Immature natural killer cell (primary cell): ENCODE measurements at places on chromosomes 6 and 20. TPM values are rescaled to one million over a fixed set of nuclear protein-coding genes. Genes with fewer than 3 reads are reported as not detected.

DNA sequence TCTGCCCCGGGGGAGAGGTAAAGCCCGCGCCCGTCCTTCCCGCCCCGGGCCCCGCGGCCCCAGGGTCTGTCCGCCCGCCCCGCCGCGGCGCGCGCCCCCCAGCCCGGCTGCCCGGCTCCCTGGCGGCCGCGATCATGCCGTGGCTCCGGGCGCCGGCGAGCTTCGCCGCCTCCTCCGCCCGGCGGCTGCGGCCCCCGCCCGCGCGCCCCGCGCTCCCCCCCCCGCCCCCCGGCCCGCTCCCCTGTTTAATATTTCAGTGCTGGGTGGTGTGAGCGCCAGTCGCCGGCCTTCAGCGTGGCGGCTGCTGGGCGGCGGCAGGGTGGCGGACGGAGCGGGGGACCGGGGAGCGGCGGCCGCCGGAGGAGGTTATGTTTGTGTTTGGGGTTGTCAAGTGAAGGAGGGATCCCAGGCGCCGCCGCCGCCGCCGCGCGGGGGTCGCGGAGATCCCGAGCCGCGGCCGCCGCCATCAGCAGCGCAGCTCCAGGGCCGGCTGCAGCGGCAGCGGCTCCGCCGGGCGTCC, at the start of gene HIVEP1:
HIVEP1 (plus strand) TSS at position 275 of the 520 bp plus-strand sequence. CDS start 3,317 bp downstream, outside the sequence.
- no peak for DNase-seq

DNA sequence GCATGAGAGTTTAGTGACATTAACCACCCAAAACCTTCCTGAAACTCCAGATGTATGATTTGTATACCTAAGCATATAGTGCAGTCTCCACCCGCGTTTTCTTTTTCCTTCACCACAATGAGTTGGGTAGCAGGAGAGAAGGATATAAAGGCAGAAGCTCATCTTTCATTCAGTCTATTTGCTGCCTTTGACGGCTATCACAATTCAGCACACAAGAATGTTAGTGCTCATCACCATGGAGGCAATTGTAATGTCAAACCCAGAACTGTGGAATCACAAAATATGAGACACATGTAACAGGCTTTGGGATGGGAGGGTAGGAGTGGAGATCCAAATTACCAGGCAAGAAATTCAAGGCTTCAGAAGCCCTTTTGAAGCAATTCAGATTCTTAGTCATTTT, 17.6 kb downstream of the ZHX3 start:
- DNase-seq = no peak

GRCh38 chr20:9884666-9885065, 45.8 kb upstream of the PAK5 start:
- DNase-seq = no peak

GRCh38 chr20:19916531-19917485, 100.4 kb upstream of the NAA20 start:
- no peak for DNase-seq

SMPDL3A gene
- not detected for polyA plus RNA-seq

- no peak for DNase-seq
Observed at GRCh38 chr6:163599136-163599535, 184.6 kb downstream of the QKI start.

DNA sequence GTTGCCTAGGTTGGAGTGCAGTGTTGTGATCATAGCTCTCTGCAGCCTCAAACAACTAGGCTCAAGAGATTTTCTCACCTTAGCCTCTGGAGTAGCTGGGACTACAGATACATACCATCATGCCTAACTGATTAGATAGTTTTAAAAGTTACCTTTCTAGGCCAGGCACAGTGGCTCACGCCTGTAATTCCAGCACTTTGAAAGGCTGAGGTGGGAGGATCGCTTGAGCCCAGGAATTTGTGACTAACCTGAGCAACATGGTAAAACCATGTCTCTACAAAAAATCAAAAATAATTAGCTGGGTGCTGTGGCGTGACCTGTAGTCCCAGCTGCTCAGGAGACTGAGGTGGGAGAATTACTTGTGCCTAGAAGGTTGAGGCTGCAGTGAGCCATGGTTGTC, 41.2 kb downstream of the SLC17A5 start:
- DNase-seq = no peak

DNA sequence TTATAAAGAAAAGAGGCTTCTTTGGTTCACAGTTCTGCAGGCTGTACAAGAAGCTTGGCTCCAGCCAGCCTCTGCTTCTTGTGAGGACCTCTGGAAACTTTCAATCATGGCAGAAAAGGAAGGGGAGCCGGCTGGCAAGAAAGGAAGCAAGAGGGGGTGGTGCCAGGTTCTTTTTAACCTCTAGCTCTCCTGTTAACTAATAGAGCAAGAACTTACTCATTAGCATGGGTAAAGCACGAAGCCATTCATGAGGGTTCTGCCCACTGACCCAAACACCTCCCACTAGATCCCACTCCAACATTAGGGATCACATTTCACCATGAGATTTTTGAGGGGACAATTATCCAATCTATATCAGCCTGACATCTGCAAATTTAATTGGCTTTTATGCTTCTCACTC, 347.1 kb downstream of the GRIK2 start:
- no peak for DNase-seq

DNA sequence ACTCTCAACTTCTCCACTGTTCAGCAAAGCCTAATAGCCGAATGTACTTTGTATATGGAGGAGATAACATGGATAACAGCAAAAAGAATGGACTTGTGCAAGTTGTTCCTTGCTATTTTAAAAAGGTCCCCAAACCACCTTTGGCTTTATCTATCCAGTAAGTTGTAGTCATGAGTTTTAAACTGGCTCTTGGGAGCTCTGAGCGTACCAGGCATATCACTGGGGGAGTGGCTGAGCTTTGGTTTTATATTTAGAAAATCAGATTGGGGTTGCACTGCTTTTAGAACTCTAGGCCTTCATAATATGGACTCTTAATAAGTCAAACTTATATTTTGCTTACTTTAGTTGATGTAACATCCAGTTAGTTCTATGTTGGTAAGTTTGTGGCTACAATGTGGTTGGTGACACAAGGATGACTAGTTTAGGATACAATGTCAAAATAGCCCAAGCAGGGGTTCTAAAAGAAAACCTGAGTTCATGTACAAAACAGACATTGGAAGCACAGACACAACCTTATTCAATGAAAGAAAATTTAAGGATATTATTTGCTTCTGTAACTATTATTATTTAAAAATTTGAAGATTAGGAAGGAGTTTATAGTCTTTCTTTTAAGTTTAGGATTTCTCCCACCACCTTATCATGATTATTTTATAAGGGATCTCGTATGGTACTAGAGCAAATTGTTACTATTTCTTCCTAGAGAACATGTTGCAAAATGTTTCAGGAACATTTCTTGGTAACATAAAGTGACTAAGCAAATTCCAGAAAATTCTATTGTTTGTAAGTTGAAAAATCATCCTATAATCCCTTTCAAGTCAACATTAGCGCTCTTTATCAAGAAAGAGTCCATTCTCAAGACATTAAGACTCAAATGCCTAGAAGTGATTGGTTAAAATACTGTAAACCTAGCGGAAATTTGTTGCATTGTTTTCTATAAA, 165.8 kb upstream of the SUPT3H start:
- DNase-seq = no peak

REM1 gene
- not detected for polyA plus RNA-seq

ZNF133 gene
- polyA plus RNA-seq = 6.5 TPM

DNA sequence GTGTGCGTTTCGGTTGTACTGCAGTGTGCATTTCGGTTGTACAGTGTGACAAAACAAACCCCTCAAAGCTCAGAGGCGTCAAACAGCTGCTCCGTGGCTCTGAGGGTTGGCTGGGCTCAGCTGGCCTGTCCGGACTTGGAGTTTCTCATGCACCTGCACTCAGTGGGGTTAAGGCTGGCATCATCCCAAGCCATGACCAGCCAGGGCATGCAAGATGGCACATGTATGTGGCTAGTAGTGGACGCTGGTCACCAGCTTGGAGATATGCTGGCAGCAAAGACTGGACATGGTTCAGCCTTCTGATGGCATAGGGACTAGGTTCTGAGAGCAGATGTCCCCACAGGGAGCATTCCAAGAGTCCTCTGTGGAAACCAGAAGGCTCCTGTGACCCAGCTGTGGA, 187.2 kb downstream of the CDH4 start:
- no peak for DNase-seq

TLDC2 gene
- polyA plus RNA-seq = 0.38 TPM

- no peak for DNase-seq
Observed at GRCh38 chr6:156513504-156513903, 263.7 kb upstream of the ARID1B start.

GRCh38 chr6:25457516-25457915, 178.3 kb downstream of the CARMIL1 start:
- no peak for DNase-seq

GRCh38 chr20:38927902-38928578, 1.8 kb downstream of the FAM83D start:
- DNase-seq = no peak

GRCh38 chr6:41197234-41197633, 3.7 kb downstream of the TREML2 start:
- DNase-seq = no peak

DNA sequence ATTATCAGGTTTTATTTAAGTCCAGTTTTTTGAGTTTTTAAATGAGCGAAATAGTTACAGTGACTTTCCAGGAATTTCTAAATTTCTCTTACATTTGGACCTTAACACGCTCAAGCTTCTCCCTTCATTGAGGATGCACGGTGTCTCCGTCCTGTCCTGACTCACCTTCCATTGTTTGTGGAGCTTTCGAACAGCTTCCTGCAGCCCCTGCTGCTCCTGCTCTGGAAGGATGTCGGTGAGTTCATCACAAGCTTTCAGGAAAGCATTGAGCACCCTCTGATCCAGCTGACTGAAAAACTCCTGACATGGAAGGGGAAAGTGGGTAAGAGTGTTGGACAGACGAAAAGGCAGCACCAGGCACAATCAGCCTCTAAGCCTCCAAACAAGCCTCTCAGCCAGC, 183.7 kb downstream of the SYNE1 start:
- DNase-seq = no peak
